Stimulated activated CD4-positive, alpha-beta T cell treated with anti-CD3 and anti-CD28 coated beads, TNF-alpha, amount 100 ng/mL, for 24 hours (primary cell): ENCODE measurements at places on chromosomes 13 and 19.

DNA sequence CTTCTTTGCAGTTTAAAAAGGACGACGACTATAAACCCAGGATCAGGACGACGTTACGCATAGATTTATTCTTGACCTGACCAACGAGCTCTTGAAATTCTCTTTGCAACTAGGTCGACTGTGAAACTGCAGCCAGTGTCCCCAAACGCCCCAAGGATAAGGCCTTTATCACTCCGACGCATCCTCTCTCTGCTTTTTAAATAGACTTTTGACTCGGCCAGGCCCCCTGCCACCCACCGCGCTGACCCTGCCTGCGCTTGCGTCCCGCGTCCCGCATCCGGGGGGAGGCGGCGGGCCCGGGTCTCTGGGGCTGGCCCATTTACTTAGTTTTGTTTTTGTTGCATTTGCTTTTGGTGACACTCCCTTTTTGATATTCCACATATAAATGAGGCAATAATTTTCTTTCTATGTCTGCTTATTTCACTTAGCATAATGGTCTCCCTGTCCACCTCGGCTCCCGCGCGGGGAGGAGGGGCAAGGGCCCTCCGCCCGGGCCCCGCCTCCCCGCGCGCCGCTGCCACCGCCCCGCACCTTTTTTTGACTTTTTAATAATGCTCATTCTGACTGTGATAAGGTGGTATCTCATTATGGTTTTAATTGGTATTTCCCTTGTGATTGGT, 17.4 kb downstream of the RB1 start:
- no peak for DNase-seq

GRCh38 chr19:35083691-35084508, 31.7 kb upstream of the FXYD3 start:
- DNase-seq = no peak

GRCh38 chr19:16458391-16459341, 13.1 kb downstream of the EPS15L1 start:
- DNase-seq = no peak

GRCh38 chr13:45276913-45277312, 64.1 kb downstream of the TPT1 start:
- DNase-seq = no peak
